T follicular helper cell (primary cell): ENCODE measurements at places on chromosomes 16 and 17.

DNA sequence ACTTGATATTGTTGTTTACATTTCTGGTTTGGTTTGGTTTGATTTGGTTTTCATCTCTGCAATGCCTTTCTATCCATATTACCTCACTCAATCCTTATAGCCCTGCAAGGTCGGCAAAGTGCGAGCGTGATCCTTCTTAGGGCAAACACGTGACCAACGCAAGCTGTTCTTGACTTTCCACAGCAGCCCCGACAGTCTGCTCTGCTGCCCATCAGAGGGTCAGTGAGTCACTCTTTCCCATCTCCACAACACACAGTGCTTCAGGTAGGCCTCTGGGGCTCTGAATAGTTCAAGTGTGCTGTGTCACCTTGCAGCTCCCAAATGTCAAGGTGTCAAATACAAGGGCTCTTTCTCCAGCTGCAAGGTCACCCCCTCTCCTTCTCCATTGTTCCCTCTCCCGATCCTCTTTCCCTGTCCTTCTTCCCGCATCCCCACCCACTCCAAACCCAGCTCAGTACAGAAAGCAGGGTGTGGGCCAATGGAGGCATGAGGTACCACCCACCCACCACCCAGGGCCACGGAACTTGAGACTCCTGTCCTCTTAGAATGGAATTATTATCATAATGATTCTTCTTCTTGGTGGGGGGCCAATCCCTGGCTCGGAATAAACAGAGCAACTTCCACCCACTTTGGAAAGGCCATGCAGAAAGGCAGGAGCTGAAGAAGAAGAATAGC, 139.7 kb downstream of the SLC39A11 start:
- DNase-seq: no peak

DNA sequence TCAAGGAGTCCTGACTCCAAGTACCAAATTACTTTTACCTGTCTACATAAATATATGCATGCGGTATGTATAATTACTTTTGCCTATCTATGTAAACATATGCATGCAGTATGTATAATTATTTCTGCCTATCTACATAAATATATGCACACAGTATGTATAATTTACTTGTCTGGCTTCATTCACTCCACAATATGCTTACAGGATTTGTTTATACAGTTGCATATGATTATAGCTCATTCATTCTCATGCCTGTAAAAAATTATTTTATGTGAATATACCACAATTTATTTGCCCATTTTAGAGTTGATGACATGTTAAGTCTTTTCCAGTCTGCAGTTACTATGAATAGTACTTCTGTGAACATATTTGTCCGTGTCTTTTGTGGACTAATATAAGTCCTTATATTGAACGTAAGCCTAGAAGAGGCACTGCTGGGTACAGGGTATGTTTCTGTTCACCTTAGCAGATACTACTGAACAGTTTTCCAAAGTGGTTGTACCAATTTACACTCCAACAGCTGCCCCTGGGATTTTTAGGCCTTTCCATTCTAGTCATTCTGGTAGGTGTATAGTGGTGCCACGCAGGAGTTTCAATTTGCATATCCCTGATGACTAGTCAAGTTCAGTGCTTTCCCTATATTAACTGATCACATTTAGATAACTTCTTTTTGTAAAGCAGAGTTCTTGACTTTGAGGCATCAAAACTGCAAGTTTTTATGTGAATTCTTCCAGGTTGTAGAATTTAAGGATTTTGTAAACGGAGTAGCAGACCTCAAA, 47.0 kb downstream of the MARVELD3 start:
- DNase-seq: no peak

DNA sequence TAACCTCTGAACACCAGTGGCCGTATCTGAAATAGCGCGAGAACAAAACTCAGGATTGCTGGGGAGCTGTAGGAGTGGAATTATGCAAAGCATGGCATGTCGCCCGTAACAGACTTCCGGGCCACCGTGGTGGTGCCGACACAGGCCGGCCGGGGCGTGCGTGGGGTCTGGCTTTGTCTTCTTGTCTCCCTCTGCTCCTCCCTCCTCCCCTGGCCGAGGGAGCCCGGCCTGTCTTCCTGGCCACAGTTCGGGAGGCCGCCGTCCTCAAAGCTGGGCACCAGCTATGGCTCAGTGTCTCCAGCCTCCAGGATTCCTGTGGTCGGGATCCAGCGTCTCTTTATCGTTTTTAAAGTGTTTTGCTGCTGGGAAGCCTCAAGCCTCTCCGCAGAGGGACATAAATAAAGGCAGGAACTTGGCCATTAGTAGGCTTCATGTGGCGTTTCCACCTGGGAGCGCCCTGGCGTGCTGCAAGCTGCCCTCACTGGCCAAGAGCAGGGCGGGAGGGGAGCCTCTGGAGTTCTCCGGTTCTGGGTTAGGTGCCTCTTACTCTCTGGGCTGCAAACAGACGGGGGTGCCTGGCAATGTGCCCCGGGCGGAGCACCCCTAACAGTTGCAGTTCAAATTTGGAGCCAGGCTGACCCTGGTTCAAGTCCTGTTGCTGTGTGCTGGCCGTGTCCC, 22.0 kb upstream of the NPTX1 start:
- DNase-seq: no peak

DNA sequence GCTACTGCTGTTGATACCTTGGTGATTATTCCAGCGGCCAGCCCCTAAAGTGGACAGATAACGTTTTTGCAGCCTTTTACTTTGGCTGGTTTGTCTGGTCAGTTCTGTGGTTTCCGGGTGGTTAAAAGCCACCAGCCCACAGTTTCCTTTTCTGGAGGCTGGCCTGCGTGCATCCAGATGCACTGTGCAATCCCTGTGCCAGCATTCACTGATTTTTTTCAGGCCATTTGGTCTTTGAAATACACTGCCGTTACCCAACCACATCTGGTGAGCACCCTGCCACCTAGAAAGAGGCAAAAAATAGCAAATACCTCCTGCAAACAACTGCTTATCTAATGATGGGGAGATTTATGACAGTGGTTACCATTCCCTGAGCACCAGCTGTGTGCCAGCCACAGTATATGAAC, 797 bp downstream of the NUDT7 start:
- no peak for DNase-seq

- DNase-seq: no peak
Measured at GRCh38 chr17:80453126-80453997, 23.0 kb downstream of the NPTX1 start.

- DNase-seq: no peak
Measured at GRCh38 chr16:82960918-82961317, 334.1 kb downstream of the CDH13 start.

DNA sequence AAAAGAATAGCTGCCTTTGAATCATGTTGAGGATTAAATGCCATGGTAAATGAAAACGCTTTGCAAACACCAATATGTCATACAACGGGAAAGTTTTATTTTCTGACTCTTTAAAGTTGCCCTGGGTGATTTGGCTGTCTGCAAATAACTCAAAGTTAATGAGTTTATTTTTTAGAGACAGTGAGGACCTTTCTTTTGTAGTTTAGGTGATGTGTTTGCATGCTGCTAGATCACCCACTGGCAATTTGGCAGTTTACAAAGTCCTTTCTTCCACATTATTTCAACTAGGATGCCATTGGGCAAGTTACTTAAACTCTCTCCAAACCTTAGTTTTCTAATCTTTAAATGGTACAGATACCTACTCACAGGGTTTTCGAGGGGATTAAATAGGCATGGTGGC, 37.8 kb downstream of the GDE1 start:
- no peak for DNase-seq

- peak; percentile 51 for DNase-seq
Measured at GRCh38 chr17:74923538-74924249, 379 bp upstream of the OTOP2 start.

GRCh38 chr17:63390090-63390489, 56.0 kb downstream of the CYB561 start:
- DNase-seq: no peak

- DNase-seq: no peak
Measured at GRCh38 chr17:77649717-77650211, 308.7 kb upstream of the TNRC6C start.

- DNase-seq: no peak
Measured at GRCh38 chr16:26186091-26186615, 494.4 kb downstream of the HS3ST4 start.

DNA sequence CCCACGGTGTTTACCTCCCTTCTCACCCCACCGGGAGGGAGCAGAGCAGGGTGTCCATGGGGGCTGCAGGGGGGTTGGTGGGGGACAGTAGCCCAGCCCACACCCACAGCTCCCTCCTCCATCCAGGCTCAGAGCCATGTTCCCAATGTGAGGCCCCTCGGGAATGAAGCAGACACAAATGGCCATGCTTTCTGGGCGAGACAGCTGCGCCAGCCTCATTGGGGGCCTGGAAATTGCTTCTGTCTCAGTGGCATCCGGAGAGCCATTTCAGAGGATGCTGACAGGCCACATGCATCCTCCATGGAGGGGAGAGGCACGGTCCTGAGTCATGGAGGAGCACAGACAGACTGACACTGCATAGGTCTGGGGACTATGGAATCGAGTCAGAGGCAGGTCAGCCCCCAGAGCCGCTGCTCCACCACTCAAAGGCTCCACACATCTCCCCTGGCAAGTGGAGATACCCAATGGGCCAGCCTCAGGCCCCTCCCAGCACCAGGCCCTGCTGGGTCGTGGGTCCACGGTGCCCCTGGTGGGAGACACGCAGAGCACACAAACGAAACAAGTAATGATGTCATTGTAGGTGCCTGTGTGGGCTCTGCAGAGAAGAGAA, 59.6 kb upstream of the ENPP7 start:
- no peak for DNase-seq

GRCh38 chr17:40348136-40348504, 16.4 kb downstream of the GJD3 start:
- DNase-seq: no peak

- DNase-seq: no peak
Measured at GRCh38 chr16:69013991-69014390, 91.5 kb upstream of the HAS3 start.

DNA sequence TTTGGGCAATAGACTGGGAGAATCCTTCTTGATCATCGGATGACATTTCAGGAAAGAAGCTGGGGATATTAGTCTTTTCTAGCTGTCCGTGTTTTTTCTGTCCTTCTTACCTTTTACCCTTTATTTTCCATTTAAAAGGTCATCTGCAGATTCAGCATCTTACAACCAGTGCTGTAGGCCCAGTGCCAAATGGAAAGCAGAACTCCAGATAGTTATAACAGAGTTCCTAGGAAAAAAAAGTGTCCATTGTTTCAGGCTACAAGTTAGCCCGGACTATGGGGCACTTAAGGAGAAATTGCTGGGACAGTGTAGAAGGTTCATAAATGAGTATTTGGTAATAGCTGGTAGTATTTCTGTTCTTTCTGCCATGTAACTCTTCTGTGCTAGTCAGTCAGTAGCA, 28.4 kb downstream of the LDHD start:
- DNase-seq: no peak

- DNase-seq: no peak
Measured at GRCh38 chr17:39676198-39676819, 8.1 kb downstream of the PNMT start.

GRCh38 chr17:10294180-10294579, 78.6 kb downstream of the MYH13 start:
- DNase-seq: no peak

DNA sequence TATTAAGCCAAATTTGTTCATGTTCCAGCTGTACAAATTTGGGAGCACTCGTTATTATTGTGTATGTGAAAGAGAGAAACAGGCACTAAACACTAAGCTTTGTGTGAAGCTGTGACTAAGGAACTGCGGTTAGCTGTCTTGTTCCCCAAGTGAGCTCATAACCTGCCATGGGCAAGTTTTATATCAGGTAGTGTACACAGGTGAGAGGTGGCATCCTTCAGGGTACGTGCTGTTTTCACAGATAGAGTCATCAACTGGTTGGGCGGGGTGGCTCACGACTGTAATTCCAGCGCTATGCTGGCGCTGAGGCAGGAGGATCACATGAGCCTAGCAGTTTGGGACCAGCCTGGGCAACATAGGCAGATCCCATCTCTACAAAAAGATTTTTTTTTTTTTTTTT, 2.8 kb downstream of the DNAJA3 start:
- no peak for DNase-seq

DNA sequence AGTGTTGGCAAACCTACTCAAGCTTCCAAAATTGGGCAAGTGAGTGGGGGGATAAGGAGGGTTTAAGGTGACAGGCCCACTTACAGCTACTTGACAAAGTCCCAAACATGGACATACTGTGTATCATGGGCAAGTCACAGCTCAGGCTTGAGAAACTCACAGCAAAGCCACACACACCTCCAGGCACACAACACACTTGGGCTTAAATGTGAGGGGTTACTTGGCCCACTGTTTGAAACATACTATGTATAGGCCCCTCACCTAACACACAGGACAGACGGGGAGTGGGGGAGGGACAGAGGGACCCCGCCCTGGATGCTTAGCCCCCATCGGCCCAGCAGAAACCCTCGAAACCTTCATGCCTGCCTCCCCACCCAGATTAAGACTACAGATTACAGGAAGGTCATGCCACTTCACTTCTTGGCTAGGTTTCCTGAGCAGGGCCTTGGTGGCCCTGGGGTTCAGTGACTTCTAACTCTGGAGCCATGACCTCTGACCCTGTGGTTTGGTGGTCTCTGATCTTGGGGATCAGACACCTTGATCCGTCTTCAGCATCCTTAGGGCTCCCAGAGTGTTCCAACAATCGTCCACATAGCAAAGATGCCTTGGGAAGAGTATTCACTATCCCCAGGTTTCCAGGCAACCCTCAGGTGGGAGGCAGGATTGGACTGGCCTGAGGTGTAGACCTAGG, 2.3 kb upstream of the SAMD14 start:
- no peak for DNase-seq

GRCh38 chr16:23134274-23134673, 15.0 kb downstream of the USP31 start:
- no peak for DNase-seq

- no peak for DNase-seq
Measured at GRCh38 chr17:70106551-70106950, 31.5 kb downstream of the KCNJ16 start.

DNA sequence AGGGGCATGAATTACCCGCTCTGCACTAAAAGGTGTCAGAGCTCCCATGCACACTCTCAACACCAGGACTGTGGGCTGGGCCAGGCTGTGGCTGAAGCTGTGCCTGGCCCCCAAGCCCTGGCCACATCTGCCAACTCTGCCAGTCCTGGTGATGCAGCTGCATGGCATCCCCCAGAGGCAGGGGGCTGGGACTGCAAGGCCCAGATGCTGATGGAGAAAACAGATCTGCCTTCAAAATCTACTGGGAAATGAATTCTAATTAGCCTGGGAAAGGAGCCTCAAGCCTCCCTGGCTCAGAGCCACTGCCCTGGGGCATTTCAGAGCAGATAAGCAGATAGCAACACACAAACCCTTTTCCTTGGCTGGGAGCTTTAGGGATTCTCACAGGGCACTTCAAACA, 3.4 kb downstream of the CHST6 start:
- no peak for DNase-seq

GRCh38 chr17:18362698-18363100, 651 bp downstream of the SHMT1 start:
- DNase-seq: no peak

GRCh38 chr17:37725021-37725595, 19.8 kb downstream of the HNF1B start:
- DNase-seq: no peak

- DNase-seq: no peak
Measured at GRCh38 chr17:2721603-2722002, 10.0 kb upstream of the CLUH start.

GRCh38 chr17:17784657-17785267, 52.0 kb downstream of the SREBF1 start:
- DNase-seq: no peak

GRCh38 chr16:49494891-49495566, 121.4 kb downstream of the C16orf78 start:
- no peak for DNase-seq

- no peak for DNase-seq
Measured at GRCh38 chr16:89033304-89033703, 56.3 kb upstream of the CBFA2T3 start.
